CD8-positive, alpha-beta memory T cell (primary cell): ENCODE measurements at places on chromosomes 3 and 15.

GRCh38 chr3:57093971-57094535, 33.6 kb downstream of the SPATA12 start:
- DNase-seq = no peak

- no peak for DNase-seq
Measured at GRCh38 chr3:115399750-115400149, 223.6 kb upstream of the GAP43 start.

DNA sequence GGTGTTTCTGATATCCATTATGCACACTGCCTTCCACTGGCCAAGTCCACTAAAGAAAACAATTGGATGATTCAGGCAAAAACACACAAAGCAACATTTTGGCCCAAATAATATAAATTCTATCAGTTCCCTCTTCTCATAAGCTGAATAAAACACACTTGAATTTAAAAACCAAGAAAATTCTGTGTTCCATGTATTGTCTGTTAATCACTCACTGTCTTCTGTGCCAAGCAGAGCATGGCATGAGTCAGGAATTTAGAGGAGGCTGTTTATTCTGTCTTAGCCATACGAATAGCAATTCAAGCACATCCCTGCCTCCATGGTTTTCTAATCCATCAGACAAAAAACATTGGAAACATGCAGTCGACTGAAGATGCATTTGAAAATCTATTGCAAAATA, 215.6 kb upstream of the UMPS start:
- no peak for DNase-seq

- DNase-seq = no peak
Measured at GRCh38 chr3:11245276-11245675, 26.9 kb upstream of the ATG7 start.

DNA sequence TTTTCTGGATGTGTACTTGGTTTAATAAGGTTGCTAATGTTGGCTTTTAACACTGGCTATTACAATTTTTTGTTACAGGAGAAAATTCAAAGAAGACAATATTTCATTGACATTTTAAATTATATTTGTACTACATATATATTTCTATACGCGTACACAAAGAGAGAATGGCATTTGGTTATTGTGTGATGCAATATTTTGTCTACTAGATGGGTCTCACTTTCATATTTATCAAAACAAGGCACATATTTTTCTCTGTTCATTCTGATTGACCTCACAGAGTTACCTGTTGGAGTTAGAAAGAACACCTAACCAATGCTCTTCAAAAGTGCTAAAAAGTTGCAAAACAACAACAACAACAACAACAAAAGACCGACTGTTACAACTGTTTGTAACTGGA, 50.2 kb upstream of the VGLL3 start:
- DNase-seq = no peak

- DNase-seq = no peak
Measured at GRCh38 chr3:16224325-16224724, 40.4 kb downstream of the DPH3 start.

- peak; percentile 48 for DNase-seq
Measured at GRCh38 chr3:156483961-156484787, 70.7 kb downstream of the SSR3 start.
